Naive thymus-derived CD4-positive, alpha-beta T cell (primary cell): ENCODE measurements at places on chromosomes 7 and 10.
A peak's percentile ranks its signal among the peaks of the same experiment; 100 is the strongest.

DNA sequence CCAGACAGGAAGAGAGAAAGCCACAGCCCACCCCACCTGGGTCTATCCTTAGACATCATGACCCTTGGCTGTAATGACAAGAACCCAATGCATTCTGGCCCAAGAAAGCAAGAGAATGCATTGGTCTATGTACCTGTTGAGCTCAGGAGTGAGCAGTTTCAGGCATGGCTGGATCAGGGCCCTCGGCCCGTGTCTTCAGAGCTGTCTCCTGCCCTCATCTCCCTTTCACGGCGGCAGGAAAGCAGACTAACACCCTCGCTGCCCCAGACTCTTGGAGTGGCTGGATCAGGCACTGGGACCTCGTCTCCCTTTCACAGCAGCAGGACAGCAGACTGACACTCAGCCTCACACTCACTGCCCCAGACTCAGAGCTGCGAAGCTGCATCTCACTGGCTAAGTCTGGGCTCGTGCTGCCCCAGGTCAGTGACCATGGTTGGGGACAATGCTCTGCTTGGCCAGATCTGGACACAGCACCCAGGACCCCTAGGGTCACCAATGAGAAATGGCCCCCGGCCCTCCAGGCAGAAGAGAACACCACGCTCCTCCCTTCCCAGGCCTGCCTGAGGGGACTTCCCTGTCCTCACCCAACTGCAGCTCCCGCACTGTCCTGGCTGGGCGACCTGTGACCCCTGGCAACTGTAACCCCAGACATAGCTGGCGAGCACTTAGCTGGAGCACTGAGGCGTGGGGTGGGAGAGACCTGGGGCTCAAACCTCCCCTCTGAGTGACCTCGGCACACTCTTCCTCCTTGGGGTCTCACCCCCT is 12.9 kb upstream of the PDGFA start:
- DNase-seq: no peak

DNA sequence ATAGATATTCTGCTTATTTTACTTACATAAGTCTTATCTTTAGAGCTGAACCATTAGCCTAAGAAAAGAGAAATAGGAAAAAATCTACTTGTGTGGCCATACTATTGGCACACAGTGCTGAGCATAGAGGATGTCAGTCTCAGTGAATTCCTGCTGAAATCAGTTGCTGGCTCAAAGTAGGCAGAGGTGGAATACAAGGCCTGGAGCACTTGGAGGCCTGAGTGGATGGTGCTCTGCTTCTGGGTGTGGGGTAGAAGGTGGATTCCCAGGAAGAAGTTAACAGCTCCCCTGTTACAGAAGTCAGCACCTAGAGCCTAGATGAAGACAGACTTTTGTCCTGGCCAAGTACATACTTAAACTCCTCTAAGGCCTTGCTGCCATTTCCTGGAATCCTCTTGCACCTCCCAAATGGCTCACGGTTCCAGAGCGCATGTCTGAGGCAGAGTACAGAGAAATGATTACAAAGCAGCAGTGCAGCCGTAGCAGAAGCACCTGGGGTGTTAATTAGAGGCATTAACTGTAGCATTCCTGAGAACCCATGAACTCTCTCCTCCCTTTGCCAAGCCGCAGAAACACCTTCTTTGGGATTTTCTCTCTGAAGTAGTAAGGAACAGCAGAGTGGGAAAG is 18.0 kb upstream of the XPNPEP1 start:
- no peak for DNase-seq

GRCh38 chr7:18831419-18831818 is 286.0 kb downstream of the TWIST1 start:
- DNase-seq: no peak

- DNase-seq: no peak
These were observed 36.1 kb upstream of the CCNY start for GRCh38 chr10:35300063-35300699.

DNA sequence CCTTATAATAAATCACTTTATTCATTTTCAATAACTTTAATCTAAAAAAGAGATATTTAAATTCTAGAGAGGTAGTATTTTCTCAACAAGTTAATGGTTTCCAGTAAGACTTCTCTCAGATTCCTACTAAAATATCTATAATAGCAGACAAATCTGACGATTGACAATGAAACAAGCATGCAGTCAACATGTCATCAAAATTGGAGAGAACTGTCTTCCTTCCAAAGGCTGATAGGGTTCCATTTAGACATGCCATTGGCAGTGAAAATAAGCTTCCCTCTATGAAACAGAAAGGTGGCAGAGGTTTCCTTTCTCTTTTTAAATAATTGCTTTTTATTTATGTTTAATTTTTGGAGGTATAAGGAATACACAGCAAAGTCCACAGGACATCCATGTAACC is 217.1 kb downstream of the POM121L12 start:
- DNase-seq: no peak

- no peak for DNase-seq
These were observed 2.4 kb upstream of the SERPINE1 start for GRCh38 chr7:101124376-101125056.

GRCh38 chr7:80324032-80324431 is 187.8 kb downstream of the GNAT3 start:
- no peak for DNase-seq

- DNase-seq: no peak
These were observed 317.6 kb downstream of the RPS24 start for GRCh38 chr10:78351283-78351682.

GRCh38 chr10:80453056-80453841 is 861 bp upstream of the TSPAN14 start:
- DNase-seq: no peak

DNA sequence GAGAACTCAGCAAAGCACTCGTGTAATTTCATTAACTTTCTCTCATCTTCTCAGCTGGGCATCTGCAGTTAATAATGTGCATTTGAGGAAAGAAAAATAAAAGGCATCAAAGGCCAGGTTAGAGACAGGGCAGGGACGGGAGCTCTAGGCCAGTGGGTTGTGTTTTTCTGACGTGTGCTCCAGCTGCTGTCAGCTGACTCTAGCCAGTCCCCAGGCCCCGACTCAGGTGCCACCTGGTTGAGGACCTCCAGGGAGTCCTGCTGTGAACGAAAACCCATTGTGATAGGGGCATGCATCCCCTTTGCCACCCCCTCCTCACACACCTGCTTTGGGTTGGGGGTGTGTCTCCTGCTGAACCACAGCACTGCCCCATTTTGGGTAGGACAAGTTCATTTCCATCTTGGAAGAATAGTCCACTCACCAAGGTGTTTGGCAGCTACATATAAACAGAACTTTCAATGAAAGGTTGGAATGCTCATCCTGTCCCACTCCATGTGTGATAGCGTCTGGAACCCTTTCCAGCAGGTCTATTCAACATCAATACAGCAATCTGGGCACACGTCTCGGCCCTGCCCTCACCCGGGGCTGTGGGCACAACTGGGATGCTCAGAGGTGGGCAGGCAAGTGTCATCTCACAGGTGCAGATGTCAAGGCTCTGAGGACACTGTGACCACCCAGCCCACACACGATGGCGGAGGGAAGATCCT is 146.1 kb upstream of the FAM20C start:
- DNase-seq: no peak

- no peak for DNase-seq
These were observed 69.4 kb downstream of the VOPP1 start for GRCh38 chr7:55502858-55503440.

- no peak for DNase-seq
These were observed 82.0 kb upstream of the SAMD8 start for GRCh38 chr10:75029420-75029819.

GRCh38 chr7:26535483-26536007 is 243.9 kb downstream of the SNX10 start:
- no peak for DNase-seq

- no peak for DNase-seq
These were observed 10.6 kb downstream of the RPA3 start for GRCh38 chr7:7707806-7708205.

DNA sequence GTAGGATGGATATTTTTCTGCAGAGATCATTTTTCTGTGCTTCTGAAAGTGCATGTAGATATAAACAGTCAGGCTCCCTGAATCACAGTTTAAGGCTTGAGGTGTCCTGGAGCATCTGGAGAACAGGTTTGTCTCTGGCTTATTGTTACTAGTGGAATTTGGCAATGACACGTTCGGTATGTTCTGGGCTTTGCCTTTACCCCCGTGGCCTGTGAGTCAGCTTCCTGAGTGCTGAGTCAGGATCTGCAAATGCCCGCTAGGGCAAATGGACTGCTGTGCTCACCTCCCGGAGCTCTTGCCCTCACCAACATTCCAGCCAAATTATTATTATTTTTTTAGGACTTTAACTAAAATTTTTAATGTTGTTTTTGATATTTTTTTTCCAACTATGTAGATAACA is 192.5 kb upstream of the PRSS1 start:
- DNase-seq: no peak

DNA sequence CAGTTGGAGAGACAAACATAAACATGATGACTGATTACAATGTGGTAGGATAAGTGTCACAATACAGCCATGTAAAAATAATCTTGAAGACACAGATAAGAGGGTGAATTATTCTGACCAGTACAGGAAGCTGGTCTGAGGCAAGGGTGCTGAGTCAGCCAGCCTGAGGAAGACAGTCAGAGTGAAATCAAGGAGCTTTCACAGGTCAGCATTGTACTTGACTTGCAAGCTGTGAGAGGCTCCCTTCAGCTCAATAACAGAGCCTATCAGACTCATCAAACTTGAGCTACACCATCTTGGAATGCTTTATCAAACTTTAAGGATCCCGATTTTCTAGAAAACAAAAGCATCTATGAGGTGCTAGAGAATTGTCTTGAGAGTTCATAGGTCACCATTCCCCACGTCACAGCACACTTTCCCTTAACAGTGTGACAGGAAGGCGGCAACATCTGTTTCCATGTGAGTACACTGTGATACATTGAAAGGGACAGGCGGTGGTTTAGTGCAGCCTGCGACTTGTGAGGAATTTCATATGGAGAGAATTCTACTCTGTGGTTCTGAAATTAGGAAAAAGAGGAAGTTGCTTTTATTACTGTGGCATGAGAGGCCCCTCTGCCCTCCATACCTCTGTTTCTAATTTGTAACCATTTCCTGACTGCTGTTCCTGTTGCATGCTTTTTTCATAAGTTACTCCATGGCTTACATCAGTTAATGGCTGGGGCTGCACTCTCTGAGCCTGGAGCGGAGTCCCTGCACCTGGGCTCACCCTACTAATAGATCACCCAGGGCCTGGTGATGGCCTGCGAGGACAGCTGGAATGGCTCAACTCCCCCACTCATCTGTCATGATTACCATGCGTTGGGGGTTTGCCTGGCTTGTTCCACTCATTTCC is 417.1 kb downstream of the SUGCT start:
- DNase-seq: no peak

DNA sequence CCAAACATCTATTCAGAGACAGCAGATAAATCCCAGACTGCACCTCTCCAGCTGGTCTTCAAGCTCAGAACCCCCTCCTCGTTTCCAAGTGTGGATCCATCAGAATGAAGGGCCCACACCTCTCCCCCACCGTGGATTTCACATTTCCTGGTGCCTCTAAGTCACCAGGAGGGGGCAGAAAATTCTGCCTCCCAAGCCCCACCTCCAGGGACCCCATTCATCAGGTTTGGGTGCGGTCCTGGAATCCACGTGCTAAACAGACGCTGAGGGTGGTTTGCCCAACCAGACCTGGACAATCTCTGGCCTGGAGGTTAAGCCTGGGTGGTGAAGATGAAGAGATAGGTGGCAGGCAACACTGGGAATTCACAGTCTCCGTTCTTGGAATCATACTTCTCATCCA is 92.4 kb downstream of the WDR11 start:
- DNase-seq: no peak

- no peak for DNase-seq
These were observed 242.5 kb downstream of the REEP3 start for GRCh38 chr10:63763744-63764143.

DNA sequence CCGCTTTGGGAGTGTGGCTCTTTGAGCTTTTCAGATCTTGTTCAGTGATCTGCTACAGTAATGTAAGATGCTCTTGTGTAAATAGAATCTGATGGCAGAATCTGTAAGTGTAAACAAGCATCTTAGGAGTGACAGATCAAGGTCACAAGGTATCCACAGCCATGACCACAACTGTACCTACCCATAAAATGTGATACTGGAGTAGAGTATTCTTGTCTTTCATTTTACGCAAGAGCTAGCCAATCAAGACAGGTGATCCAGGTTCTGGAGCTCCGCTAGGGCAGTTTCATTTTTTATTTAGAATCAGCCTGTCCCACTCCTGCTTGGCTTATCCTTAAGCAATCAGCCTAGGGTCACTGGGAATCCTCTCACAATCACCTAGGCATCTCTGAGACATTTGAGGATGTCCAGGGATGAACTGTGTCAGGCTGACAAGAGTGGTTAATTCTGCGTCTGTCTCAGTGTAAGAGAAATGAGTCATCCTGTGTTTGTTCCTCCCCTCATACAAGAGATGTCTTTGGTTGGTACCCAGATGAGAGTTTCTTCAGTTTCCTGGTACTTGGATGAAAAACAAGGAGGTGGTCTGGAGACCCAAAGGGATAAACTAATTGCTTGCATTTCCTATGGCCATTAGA is 13.6 kb downstream of the ZNF138 start:
- no peak for DNase-seq

GRCh38 chr10:36779238-36779846 is 346.1 kb upstream of the ANKRD30A start:
- DNase-seq: no peak

GRCh38 chr7:111840528-111840927 is 278.2 kb upstream of the IMMP2L start:
- no peak for DNase-seq

- DNase-seq: no peak
These were observed 1.8 kb upstream of the ATG9B start for GRCh38 chr7:151025924-151026671.

- DNase-seq: no peak
These were observed 88.6 kb downstream of the VWDE start for GRCh38 chr7:12315049-12315448.

- DNase-seq: no peak
These were observed 200.2 kb upstream of the PHYHIPL start for GRCh38 chr10:58976254-58976653.

- DNase-seq: no peak
These were observed 21.8 kb downstream of the FGFBP3 start for GRCh38 chr10:91887272-91888076.

GRCh38 chr7:1662767-1663166 is 7.3 kb upstream of the ELFN1 start:
- DNase-seq: no peak

GRCh38 chr10:46028584-46029460 is 1.6 kb downstream of the NCOA4 start:
- peak; percentile 46 for DNase-seq

DNA sequence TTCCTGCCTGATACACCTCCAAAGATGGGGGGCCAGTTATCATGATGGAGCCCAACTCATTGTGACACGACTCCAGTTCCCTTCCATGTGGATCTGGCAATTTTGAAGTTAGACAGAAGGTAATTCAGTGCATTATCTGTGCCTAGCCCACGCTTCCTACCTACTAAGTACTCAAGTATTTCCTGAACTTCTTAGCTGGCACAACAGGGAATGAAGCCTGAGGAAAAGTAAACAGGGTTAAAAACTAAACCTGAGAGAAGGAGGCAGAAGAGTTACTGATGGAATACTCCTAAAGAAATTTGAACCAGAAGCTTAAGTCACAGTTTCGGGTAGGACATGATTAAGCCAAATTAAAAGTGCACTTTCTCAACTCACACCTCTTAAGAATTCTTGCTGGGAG is 1.1 kb upstream of the SEC31B start:
- no peak for DNase-seq

GRCh38 chr10:81708929-81709328 is 166.1 kb upstream of the NRG3 start:
- no peak for DNase-seq
